Activated CD8-positive, alpha-beta memory T cell treated with anti-CD3 and anti-CD28 coated beads, Interleukin-2, amount 10 ng/mL, durations not matched to agents 7 days and 5 days (primary cell): ENCODE measurements at places on chromosomes 2 and 18.

- no peak for DNase-seq
These were observed 141.6 kb downstream of the SRBD1 start for GRCh38 chr2:45469314-45470099.

- no peak for DNase-seq
These were observed 1058.3 kb upstream of the TMEFF2 start for GRCh38 chr2:193253014-193253530.

DNA sequence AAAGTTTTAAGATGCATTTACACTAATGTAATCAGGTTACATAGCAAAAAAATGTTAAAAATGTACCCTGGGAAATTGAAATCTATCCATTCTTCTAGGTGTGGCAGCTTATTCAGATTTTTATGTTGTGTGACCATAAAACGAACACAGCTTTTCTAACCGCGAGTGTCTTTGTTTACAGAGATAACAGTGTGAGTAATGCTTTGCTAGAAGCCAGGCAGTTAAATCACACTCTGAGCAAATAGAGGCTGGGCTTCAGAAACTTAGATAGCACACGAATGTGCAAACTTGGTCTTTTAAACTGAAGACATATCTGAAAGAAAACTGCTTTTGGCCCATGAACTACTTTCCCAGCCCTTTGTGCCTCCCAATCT, 116.1 kb downstream of the SPTBN1 start:
- peak; percentile 57 for DNase-seq

- no peak for DNase-seq
These were observed 243.8 kb upstream of the CHST9 start for GRCh38 chr18:27428716-27429475.

- DNase-seq, result no peak
These were observed 75.2 kb upstream of the GALNT5 start for GRCh38 chr2:157182204-157182709.

- DNase-seq, result no peak
These were observed 72.3 kb downstream of the R3HDM1 start for GRCh38 chr2:135603543-135603942.

DNA sequence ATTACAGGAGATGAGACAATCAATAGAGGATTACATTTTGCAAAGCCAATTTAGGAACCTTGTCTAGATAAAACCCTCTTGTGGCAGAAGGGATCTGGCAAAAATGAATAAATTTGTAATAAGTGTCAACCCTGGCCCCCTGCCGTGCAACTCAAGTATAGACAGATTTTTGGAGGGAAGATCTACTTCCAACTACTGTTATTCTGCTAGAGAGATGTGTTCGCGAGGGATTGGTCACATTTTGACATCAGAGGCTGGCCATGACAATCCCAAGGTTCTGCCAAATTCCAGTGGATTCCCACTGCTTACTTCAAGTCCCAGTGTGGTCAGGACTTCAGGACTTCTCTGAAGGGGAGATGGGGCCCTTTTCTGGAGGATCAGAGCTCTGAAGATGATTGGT, 192.6 kb downstream of the SH3RF3 start:
- no peak for DNase-seq

GRCh38 chr2:5777131-5777535, 84.9 kb downstream of the SOX11 start:
- no peak for DNase-seq

GRCh38 chr2:71944806-71945602, 202.7 kb downstream of the CYP26B1 start:
- DNase-seq, result peak; percentile 19

DNA sequence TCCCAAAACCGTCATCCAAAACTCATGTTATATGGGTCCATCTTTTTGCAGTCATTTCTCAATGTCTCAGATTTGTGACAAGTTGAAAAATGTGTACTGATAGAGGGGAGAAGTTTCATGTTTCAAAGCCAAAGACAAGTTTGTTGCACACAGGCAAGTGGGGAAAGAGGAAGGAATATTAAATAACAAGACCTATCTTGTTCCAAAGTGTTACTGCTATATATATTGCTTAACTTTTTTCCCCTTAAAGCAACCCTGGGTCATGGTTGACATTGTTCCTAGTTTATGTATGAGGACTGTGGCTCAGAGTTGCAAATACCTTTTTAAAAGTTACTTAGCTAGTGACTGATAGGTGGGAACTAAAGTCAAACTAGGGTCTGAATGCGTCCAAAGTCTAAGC, 1.7 kb downstream of the ITGA4 start:
- no peak for DNase-seq

- no peak for DNase-seq
These were observed 6.9 kb upstream of the POLR2D start for GRCh38 chr2:127864877-127865276.

DNA sequence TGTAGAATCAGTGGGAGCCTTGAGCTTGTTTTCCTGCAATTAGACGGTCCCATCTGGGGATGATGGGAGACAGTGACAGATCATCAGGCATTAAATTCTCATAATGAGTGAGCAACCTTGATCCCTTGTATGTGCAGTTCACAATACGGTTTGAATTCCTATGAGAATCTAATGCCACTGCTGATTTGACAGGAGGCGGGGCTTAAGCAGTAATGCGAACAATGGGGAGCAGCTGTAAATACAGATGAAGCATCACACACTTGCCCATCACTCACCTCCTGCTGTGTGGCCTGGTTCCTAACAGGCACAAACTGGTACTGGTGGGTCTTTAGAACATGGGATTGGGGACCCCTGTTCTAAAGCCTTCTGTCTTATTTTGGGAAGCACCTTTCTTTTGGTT, 17.9 kb upstream of the NYAP2 start:
- DNase-seq, result no peak

- DNase-seq, result no peak
These were observed 18.6 kb downstream of the GAREM2 start for GRCh38 chr2:26191316-26192159.

- DNase-seq, result no peak
These were observed 128.0 kb upstream of the MSH6 start for GRCh38 chr2:47654790-47655562.

DNA sequence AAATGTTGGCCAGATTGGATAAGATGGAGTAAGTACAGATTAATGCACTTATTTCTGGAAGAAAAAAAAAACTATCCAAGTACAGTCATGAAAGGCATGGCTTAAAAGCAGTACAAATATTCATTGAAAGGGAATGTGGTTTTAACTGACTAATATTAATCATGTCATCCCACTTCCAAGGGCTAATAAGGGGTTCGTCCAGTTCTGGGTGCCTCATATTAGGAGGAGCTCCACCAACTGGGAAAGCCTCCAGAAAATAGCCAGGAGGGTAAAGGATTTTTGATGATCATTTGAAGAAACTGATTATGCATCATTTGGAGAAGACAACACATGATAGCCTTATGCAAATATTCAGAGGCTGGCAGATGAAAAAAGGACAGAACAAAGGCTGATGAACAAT, 115.2 kb upstream of the ARL5A start:
- DNase-seq, result no peak

- no peak for DNase-seq
These were observed 26.7 kb downstream of the ZEB2 start for GRCh38 chr2:144493027-144493809.

DNA sequence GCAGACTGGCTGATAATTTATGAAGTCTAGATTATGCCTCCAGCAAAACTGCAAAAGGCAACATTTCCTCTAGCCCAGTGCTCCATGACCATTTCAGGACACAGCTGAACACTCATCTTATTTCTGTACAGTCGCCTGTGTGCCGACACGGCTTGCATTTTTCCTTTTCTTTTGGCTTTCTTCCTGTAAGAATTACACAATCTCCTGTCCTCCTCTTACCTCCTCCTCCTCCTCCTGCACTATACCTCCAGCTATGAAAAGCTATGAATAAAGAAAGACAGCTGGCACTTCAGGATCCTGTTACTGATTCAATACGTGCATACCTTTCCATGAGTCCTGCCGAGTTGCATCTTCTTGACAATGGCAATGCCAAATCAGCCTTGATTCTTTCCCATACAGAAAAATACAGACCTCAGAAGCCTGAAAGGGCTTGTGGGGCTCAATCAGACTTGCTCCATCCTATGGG, 32.2 kb upstream of the TRIB2 start:
- DNase-seq, result no peak

GRCh38 chr2:217935235-217935879, 67.4 kb downstream of the TNS1 start:
- no peak for DNase-seq

- DNase-seq, result no peak
These were observed 7.6 kb downstream of the OSR1 start for GRCh38 chr2:19350678-19351401.

GRCh38 chr2:215171151-215171550, 32.7 kb upstream of the ABCA12 start:
- peak; percentile 42 for DNase-seq

DNA sequence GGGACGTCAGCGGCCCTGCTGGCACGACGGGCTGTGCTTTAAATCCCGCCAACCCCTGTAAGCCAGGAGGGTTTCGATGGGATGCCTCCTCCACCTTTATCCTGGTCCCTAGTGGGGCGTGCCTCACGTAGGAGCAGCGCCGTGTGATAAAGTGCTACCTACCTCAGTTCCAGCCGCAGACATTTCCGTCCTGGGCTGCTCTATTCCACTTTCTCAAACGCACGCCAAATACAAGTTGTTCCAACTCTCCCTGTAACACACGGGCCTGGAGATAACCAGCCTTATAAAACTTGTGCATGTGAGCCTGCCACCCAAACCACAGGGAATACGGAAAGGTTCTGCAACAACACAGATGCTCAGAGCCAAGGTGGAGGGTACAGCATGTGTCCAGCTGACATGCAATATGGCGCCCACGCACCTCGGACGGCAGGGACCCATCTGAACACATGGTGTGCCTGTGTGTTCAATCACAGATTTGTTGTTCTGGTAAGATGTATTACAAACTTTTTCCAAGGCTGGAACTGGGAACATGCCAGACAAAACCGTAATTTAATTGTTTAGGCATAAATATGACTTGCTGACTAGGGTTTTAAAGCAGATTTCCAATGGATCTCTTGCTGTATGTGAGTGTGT, 47.7 kb downstream of the ZNF516 start:
- DNase-seq, result no peak

GRCh38 chr2:223383315-223383714, 218.8 kb downstream of the SCG2 start:
- DNase-seq, result no peak

GRCh38 chr2:197700960-197701359, 4.2 kb upstream of the MARS2 start:
- no peak for DNase-seq

DNA sequence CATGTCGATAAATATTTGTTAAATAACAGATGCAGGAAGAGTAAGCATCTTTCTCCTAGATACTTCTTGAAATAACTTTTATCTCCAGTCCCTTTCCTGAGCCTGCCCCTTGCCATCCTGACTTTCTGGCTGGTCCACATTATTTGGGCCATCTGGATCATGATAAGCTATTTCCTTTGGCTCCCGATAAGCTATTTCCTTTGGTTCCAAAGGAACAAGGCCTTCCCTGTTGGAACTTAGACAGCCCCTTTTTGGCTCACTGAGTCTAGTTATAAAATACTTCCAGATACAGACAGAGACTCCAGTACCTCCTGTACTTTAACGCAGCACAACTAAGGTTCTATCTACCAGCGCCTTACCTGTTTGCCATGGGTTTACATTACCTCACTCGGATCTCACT, 205.3 kb upstream of the CCDC150 start:
- DNase-seq, result no peak

DNA sequence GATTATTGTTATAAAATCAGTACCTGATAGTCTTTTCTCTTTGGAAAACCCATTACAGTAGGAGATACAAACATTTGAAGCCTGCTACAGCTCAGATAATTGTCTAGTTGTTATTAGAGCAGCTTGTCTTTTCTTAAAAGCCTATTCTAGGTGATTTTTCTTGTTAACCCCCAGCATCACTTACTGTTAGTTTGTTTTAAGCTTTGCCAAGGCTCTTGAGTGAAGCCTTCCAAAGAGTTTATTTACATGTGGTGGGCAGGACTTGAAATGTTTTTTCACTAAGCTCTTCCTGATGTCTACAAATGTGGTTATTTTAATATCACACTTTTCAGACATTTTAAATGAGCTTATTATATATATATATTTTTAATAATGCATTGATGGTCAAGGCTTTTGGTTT, 791.3 kb downstream of the PLCL1 start:
- DNase-seq, result no peak

DNA sequence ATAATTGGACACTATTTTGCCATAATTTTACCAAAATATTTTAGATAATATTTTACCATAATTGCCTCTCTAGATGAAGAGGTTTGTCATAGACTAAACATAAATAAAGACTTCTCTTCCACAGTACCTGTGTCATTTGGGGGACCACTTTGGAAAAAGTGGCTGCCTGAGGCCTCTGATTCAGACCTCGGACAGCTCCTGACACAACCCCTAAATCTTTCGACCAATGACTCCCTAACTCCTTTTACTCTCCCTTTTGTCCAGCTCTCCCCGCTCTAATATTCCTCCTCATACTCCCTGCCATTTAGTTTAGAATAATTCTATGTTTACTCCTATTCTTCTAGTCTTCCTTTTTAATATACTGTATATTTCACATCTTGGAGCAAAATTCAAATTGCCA, 36.0 kb upstream of the UBE2E3 start:
- no peak for DNase-seq

DNA sequence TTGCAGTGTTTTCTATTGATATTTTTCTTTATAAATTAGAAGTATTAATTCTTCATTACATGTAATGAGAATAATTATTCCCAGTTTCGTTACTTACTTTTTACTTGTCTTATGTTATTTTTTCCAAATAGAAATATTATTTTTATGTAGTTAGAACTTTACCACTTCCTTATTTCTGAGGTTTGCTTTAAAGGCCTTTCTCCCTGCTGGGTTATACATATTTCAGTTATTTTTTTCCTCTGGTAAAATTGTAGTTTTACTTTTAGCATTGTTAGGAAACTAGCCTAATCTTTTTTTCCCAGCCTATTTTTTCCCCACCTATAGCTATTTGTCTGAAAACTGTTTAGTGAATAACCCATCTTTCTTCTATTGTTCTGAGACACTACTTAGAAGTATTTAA, 17.1 kb downstream of the RNF144A start:
- no peak for DNase-seq

DNA sequence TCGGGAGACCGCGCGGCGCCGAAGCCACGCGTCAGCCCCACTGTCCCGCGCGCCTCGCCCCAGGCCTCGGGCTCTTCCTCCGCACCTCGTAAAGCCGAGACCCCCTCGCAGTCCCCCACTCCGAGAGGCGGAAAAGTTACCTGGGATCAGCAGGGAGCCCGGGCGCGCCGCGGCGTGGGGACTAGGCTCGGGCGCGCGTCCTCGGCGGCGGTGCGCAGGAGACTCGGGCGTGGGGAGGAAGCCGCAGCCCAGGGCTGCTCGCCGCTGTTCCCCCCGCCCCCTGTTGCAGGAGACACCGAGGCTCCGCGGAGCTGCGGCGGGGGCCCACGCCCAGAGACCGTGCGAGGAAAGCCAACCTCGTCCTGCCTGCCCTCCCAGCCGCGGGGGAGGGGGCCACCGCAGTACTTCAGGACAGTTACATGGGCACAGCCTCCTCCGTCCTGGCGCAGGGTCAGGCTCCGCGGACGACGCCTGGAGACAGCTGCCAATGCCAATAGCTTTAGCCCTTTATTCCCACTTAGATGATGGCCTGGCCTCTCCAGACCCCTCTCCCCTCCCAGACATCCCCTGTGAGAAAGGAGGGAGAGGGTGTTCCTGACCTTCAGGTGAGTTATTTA, at the start of gene EPB41L3:
Gene EPB41L3, minus strand, starts transcription at position 225 of the 617 bp plus-strand sequence. CDS start 54,814 bp downstream, outside the sequence.
- DNase-seq, result no peak
